ENCODE measurements at places on chromosomes 16 and 17.

- no peak for DNase-seq
Measured at GRCh38 chr17:17175917-17176316, 30.2 kb downstream of the PLD6 start.

- peak; percentile 18 for DNase-seq
Measured at GRCh38 chr17:81432941-81433340, 37.7 kb downstream of the BAHCC1 start.

DNA sequence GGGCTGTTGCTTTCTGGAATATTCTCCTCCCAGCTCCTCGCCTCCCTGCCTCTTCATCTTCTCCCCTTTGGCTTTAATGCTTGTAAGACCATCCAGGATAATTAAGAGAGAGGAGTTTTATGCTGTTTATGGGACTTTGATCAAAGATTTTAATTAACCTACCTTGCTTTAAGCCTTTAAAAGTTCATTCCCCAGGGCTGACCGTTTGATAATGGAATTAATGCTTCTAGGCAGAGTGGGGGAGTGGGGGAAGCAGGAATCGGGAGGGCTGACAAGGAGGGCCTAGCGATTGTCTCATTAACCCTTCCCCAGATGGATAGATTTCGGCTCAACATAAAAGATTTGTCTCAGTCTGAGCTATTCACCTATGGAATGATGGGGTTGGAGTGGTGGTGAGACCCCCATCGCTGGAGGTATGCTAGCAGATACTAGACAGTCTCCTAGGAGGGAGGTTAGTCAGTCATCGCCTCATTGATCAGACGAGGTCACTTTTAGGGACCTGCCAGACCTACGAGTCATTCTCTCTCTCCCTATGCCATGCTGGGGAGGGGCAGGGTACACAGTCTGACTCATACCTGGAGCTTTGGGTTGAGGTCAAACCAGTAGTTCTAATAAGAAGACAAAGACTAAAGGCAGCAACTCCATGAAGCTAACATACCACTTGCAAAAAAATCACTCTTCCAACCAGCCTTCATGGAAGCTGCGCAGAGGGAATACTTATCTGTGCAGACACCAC is 236.6 kb upstream of the NLRP1 start:
- no peak for DNase-seq

DNA sequence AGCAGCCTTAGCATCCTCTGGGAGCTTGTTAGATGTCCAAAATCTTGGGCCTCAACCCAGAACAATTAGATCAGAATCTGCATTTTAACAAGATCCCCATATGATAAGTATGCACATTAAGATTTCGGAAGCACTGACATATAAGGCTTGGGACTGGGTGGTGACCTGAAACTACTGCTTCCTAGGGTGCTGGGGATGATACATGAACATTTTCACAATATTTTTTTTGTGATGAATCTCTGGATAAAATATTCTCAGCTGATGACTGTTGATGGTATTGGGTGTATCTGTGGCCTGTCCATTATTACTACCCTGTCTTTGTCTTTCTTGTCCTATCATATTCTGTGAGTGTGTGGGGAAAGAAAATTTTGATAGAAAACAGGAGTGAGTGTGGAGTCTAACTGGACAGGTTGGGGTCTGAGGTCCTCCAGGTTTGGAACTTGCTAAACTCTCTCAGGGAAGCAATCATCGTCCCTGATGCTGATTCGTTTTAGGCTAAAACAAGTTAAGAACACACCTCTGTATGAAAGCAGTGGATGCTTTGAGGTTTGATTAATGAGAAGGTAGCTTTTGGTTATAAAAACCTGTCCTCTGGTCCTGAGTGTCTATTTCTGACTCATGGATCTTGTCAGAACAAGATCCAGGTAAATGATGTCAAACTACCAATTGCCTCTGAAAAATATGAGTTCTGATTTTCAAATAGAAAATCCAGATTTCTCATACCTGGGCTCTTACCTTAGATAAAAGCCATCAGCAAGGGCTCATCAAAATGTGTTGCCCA is 23.2 kb downstream of the KRT23 start:
- no peak for DNase-seq

DNA sequence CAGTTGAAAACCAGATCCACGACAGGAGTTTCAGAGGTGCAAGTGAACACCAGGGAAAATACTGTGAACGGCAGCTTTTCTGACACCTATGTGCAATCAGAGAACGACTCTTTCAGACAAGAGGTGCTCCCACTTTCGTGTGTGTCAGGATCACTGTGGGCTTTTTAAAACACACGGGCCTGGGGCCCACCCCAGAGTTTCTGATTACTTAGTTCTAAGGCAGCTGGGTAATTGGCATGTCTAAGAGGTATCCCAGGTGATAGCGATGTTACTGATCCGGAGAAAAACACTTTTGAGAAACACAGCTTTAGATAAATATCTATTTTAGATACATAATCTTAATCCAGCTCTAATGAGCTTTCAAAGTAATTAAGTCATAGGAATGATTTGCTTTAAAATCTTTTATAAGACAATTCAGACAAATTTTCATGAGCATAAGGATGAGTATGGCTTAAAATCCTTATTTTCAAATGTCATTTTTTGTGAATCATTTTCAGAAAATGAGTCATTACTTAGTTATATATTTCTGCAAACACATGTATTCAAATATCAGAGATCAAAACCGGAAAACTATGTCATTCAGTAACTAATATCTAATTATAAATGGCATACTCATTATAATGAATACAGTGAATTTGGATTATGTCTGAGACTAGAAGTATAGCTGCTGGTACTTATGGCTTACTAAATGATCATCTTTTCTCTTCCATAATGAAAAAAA is 217.9 kb upstream of the PSMD7 start:
- no peak for DNase-seq

GRCh38 chr17:4810696-4811290 is 3.8 kb downstream of the PLD2 start:
- no peak for DNase-seq

DNA sequence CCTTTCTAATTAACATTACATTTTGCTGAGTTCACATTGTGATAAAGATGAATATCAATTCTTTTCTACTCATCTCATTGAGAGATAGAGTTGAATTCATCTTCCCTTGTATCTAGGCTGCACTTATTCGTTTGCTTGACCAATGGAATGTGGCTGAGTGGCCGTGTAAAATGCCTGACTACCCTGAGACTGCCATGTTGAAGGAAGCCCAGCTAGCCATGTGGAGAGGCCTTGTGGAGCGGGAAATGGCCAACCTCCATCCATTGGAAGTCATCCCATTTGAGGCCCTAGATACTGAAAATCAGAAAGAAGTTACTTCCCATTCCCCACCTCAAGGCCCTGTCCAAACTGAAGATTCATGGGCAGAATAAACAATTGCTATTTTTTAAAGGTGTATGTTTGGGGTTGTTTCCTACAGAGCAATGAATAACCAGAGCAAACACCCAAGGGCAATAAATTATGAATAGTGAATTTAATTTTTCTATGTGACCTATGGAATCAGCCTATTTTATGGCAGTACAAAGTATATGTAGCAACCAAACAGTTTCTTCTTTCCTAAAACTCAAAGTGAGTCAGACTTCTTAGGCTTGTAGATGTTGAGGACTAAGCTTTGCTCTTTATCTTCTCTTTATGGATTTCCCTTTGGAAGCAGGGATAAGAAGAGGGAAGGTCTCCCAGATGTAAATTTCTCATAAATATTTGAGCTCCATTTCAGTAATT is 545.1 kb downstream of the MAF start:
- no peak for DNase-seq

DNA sequence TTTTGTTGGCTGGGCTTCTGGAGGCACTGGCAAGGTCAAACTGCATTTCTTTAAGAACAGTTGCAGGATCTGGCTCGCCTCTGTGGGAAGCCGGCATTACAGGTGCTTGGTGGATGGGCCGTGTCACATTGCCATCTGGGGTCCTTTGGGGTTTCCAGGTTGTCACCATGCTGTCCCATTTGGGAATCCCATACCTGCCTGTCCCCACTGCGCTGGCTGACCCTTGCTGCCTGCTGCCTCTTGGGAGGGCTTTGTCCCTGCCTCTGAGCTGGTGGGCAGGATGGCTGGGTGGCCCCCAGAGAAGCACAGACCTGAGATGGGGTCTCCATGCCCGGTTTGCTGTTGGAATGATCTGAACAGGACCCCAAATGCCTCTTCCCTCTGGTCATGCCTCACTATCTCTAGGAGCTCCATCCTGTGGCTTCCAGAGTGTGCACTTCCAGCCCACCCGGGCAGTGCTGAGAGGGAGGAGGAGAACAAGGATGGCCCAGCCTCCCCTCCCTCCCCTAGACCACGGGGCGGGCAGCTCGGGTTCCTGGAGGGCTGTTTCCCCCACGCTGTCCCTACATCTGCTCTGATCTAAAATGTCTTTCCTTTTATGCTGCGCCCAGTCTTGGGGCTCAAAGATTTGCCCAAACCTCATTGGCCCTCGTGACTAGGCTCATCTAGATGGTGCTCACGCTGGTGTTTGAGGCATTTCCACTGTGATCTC is 28.0 kb downstream of the OR1D5 start:
- DNase-seq: no peak

DNA sequence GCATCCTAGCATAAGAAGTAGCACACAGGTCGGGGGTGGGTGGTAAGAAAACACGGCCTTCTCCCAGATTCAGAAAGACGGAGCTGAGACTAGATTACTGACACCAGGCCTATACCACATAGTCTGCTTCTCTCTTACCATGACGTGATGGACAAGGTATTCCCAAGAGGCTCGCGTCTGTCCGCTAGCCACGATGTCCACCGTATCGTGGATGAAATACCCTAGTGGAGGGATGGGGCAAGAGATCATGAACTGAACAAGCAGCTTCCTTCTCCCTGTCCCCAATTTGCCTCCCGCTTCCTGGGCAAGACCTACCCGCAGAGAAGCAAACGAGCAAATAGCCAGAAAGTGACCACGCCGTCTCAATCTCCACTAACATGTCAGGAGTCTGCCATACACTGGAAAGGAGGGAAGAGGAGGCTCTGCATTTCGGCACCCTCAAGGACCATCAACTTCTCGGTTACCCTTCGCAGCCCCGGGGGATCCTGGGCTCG is 820 bp downstream of the TLCD1 start:
- peak; percentile 86 for DNase-seq

- DNase-seq: no peak
Measured at GRCh38 chr16:86044881-86045590, 146.1 kb downstream of the IRF8 start.

- DNase-seq: no peak
Measured at GRCh38 chr17:81480140-81481072, 32.2 kb downstream of the ACTG1 start.

GRCh38 chr16:2597560-2597902 is 59.7 kb downstream of the PDPK1 start:
- DNase-seq: no peak

- no peak for DNase-seq
Measured at GRCh38 chr16:728890-729744, 2.2 kb downstream of the HAGHL start.

DNA sequence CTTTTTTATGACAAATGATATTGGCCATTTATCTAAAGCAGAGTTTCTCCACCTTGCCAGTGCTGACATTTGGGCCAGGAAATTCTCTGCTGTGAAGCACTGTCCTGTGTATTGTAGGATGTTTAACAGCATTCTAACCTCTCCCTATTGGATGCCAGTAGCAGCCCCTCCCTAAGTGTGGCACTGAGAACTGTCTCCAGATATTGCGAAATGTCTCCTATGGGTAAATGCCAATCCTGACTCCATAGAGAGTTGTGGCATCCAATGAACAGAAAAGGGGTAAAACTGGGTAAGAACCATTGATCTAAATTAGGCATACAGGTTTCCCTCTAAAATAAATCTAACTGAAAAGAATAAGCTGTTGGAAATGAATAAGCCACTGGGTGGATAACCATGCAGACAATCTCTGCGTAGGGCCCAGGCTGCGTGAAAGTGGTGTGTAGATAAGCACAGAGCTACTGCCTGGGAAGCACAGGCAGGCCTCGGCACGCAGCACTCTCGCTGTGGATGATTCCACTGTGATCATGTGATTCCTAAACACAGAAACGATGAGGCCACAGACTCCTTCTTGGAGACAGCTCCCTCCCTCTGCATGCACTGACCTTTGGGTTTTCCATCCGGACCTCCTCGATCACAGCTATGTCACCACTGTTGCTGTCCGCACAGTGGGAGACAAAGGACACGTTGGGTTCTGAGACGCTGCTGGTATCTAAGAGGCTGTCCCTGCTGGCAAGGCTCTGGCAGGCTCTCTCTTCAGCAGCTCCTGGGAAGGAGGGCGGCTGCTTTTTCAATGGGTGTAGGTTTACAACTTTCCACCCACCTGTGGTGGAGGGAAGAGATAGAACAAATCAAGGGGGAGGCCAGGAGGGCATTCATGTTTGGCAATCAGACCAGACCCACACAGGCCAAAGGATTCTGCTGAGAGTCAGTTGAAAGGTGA is 44.1 kb downstream of the GTF3C1 start:
- DNase-seq: no peak
